ENCODE measurements at places on chromosomes 6 and 20.

DNA sequence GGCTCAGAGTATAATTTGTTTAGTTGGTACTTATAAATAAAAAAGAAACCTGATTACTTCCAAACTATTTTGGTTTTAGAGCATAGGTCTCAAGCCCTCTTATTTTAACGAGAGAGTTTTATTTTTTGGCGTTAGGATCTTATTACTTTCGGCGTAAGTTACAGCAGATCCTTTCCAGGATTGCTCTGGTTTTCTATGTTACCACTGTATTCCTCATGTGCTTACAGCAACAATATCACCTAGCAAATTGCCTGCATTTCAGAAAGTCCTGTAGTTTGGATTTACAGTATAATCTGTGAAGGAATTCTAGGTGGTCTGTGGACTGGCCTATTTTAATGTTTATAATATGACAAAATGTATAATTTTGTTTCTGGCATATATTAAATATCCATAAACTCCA is 54.1 kb downstream of the TRMT11 start:
- DNase-seq = no peak
- H3K4me3 ChIP-seq = no peak overlapping the region
- H3K36me3 ChIP-seq = peaks cover 38% of the 10 kb centered on the region
- H3K27me3 ChIP-seq = no peaks in the 10 kb centered on the region
- H3K27ac ChIP-seq = no peak overlapping the region
- no peaks in the 10 kb centered on the region for H3K4me1 ChIP-seq

GRCh38 chr20:19554666-19555065 is 203.4 kb upstream of the RIN2 start:
- DNase-seq = no peak
- H3K4me3 ChIP-seq = no peak overlapping the region
- H3K36me3 ChIP-seq = no peaks in the 10 kb centered on the region
- H3K27ac ChIP-seq = no peak overlapping the region

GRCh38 chr6:118571121-118571520 is 23.0 kb downstream of the PLN start:
- H3K36me3 ChIP-seq = peaks cover 26% of the 10 kb centered on the region
- H3K27me3 ChIP-seq = no peaks in the 10 kb centered on the region
- no peak overlapping the region for H3K4me3 ChIP-seq
- no peaks in the 10 kb centered on the region for H3K4me1 ChIP-seq

GRCh38 chr6:87182321-87182720 is 27.0 kb downstream of the ZNF292 start:
- no peak overlapping the region for H3K27ac ChIP-seq
- no peak overlapping the region for H3K4me3 ChIP-seq
- peaks cover 10% of the 10 kb centered on the region for H3K36me3 ChIP-seq
- DNase-seq = no peak

GRCh38 chr6:18469536-18469935 is 82.4 kb downstream of the RNF144B start:
- no peaks in the 10 kb centered on the region for H3K4me1 ChIP-seq
- DNase-seq = no peak
- H3K27ac ChIP-seq = no peak overlapping the region
- H3K4me3 ChIP-seq = no peak overlapping the region
- H3K27me3 ChIP-seq = no peaks in the 10 kb centered on the region

- H3K36me3 ChIP-seq = no peaks in the 10 kb centered on the region
- no peaks in the 10 kb centered on the region for H3K27me3 ChIP-seq
- no peak overlapping the region for H3K27ac ChIP-seq
- H3K4me1 ChIP-seq = peaks cover 15% of the 10 kb centered on the region
These were observed 262.8 kb upstream of the TAB2 start for GRCh38 chr6:149054559-149055194.

DNA sequence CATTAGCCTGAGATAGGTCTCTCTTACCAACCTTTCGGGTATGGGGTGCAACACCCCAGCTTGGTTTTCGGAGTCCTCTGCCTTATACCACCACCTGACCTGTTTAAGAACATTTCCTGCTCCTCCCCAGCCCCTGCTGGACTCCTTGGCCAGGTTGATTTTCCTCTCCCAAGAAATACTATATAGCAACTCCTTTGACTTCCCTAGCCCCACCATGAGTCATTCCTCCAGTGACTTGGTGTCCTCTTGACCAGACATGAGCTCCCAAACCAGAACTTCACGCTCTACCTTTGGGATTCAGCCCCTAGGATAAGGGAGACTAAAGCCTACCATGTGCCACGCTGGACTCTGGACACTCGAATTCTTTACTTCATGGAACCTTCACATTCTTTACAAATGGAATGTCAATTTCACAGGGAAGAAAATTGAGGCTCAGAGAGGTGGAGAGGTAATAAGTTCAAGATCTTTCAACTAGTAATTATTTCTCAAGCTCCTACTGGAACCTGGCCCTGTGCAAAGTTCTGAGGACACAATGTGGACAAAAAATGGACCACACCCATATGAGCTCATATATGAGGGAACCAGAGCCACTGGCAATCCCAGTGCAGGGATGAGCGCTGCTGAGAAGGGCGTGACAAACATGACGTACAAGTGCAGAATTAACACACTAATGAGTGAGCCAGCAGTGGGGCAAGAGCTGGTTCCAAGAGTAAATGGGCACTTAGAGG is 48.2 kb downstream of the SIRPA start:
- peaks cover 21% of the 10 kb centered on the region for H3K27me3 ChIP-seq
- H3K27ac ChIP-seq = no peak overlapping the region
- no peaks in the 10 kb centered on the region for H3K36me3 ChIP-seq
- H3K4me1 ChIP-seq = no peaks in the 10 kb centered on the region

GRCh38 chr20:19794941-19795340 is 36.9 kb downstream of the RIN2 start:
- DNase-seq = no peak
- no peaks in the 10 kb centered on the region for H3K4me1 ChIP-seq
- no peaks in the 10 kb centered on the region for H3K27me3 ChIP-seq

DNA sequence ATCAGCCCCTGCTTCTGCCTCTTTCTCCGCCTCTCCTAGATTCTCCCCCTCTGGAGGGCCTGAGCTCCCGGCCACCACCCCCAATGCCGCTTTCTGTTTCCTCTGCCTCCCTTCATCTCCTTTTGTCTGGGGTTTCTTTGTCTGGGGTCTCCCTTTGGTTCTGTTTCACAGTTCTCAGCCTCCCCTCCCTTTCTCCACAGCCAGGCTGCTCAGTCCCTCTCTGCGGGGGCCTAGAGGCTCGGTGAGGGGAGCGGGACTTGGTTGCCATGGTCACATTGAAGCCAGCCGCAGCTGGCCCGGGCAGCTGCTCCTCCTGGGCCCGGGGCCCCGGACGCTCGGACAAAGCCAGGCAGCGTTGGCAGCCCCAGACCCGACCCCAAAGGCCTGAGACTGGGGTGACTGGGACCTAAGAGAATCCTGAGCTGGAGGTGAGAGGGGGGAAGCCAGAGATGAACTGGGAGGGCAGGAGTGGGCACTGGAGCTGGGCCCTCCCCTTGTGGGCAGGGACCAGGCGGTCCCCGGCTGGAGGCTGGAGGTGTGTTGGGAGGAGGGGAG is 3.5 kb upstream of the DDR1 start:
- DNase-seq = no peak
- no peak overlapping the region for H3K4me3 ChIP-seq
- H3K4me1 ChIP-seq = peaks cover 38% of the 10 kb centered on the region
- no peak overlapping the region for H3K27ac ChIP-seq
- no peaks in the 10 kb centered on the region for H3K36me3 ChIP-seq

- no peak for DNase-seq
- no peak overlapping the region for H3K27ac ChIP-seq
- H3K4me1 ChIP-seq = no peaks in the 10 kb centered on the region
- H3K27me3 ChIP-seq = peaks cover 5% of the 10 kb centered on the region
- no peaks in the 10 kb centered on the region for H3K36me3 ChIP-seq
These were observed 45.4 kb downstream of the AKAP12 start for GRCh38 chr6:151285122-151285521.

- no peaks in the 10 kb centered on the region for H3K4me1 ChIP-seq
- H3K36me3 ChIP-seq = no peaks in the 10 kb centered on the region
- no peak for DNase-seq
- no peak overlapping the region for H3K27ac ChIP-seq
- no peaks in the 10 kb centered on the region for H3K27me3 ChIP-seq
These were observed 658.8 kb upstream of the CHD6 start for GRCh38 chr20:42276718-42277602.

DNA sequence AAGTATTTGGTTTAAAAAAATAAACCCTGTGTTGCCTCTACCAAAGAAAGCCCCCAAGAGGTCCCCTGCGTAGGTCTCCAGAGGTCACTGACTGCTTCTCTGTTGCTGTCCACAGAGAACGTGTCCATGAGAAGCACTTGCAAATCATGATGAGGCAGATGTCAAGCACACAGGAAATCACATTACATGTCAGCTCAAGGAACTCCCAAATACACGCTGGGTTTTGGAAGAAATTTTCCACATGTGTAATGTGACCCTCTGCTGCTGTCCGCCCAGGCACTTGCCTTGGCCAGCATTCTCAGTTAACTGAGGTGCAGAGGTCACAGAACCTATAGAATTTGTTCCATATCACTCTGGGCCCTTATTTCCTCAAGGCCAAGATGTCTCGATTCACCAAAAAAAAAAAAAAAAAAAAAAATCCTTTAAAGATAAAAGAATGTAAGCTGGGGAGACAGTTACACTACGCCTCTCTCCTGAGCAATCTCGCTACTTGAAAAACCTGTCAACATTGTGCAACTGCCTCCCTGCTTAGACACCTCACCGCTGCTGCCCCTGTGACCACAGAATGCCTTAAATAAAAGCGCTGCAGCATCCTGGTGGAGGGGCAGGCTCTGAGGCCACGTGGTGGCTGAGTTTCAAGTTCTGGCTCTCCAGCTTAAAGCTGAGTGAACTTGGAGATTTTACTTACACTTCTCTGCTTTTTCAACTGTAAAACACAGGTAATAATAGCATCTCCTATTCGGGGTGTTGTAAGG is 42.3 kb downstream of the SLC22A23 start:
- H3K4me3 ChIP-seq = no peak overlapping the region
- peak; percentile 21 for DNase-seq
- H3K27me3 ChIP-seq = no peaks in the 10 kb centered on the region
- peaks cover 11% of the 10 kb centered on the region for H3K4me1 ChIP-seq

GRCh38 chr6:139994998-139995397 is 620.5 kb upstream of the CITED2 start:
- no peaks in the 10 kb centered on the region for H3K27me3 ChIP-seq
- no peaks in the 10 kb centered on the region for H3K4me1 ChIP-seq
- H3K27ac ChIP-seq = no peak overlapping the region
- H3K36me3 ChIP-seq = no peaks in the 10 kb centered on the region

- H3K36me3 ChIP-seq = no peaks in the 10 kb centered on the region
- H3K4me1 ChIP-seq = peaks cover 6% of the 10 kb centered on the region
- no peak overlapping the region for H3K27ac ChIP-seq
- no peak overlapping the region for H3K4me3 ChIP-seq
These were observed 4.5 kb upstream of the GUCA1A start for GRCh38 chr6:42168650-42169049.

- no peaks in the 10 kb centered on the region for H3K27me3 ChIP-seq
- no peak overlapping the region for H3K27ac ChIP-seq
- H3K36me3 ChIP-seq = no peaks in the 10 kb centered on the region
- peaks cover 4% of the 10 kb centered on the region for H3K4me1 ChIP-seq
- no peak overlapping the region for H3K4me3 ChIP-seq
These were observed 31.7 kb downstream of the IRF4 start for GRCh38 chr6:423055-423798.

DNA sequence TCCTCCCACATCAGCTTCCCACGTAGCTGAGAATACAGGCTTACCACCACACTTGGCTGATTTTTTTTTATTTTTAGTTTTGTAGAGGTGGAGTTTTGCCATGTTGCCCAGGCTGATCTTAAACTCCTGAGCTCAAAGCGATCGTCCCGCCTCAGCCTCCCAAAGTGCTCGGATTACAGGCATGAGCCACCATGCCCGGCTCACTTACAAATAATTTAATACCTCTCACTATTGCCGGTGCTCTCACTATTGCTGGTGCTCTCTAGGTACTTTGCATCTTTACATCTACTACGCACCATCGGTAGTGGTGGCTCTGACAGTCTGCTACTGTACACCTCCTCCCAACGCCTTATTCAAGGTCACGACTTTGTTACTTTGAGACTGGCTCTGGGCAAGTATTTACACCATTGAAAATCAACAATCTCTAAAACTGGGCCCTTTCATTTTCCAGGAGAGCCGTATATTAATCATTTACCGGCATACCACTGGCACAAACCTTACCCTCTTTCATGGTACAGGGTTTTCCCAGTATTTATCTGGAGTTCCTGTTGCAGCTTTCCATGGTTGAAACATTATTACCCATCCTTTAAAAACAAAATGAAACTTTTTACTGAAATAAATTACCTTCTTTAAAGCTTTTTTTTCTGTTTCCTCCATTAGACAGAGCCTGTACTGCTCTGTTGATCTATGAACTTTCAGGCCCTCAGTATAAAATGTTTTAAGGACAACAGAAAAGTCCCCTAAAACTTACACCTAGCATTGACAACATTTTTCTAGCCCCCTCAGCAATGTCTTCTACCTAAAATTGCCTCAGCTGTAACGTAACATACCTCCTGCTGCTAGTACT is 259.6 kb upstream of the PLCB4 start:
- H3K4me1 ChIP-seq = no peaks in the 10 kb centered on the region
- no peaks in the 10 kb centered on the region for H3K36me3 ChIP-seq
- no peak for DNase-seq
- no peak overlapping the region for H3K4me3 ChIP-seq

Data from CD4-positive, alpha-beta T cell (primary cell).